ENCODE measurements at places on chromosomes 1 and 21.

GRCh38 chr1:22798083-22798482, 87.4 kb downstream of the EPHB2 start:
- no peak for DNase-seq

GRCh38 chr1:82065916-82066315, 265.2 kb downstream of the ADGRL2 start:
- no peak for DNase-seq

- no peak for DNase-seq
Measured at GRCh38 chr1:101051688-101052638, 26.4 kb upstream of the DPH5 start.

- DNase-seq, result no peak
Measured at GRCh38 chr1:73556270-73556669, 641.7 kb downstream of the LRRIQ3 start.

- peak; percentile 89 for DNase-seq
Measured at GRCh38 chr1:227449051-227449450, 114.3 kb upstream of the ZNF678 start.

GRCh38 chr1:109529881-109530456, 9.7 kb upstream of the GPR61 start:
- no peak for DNase-seq

DNA sequence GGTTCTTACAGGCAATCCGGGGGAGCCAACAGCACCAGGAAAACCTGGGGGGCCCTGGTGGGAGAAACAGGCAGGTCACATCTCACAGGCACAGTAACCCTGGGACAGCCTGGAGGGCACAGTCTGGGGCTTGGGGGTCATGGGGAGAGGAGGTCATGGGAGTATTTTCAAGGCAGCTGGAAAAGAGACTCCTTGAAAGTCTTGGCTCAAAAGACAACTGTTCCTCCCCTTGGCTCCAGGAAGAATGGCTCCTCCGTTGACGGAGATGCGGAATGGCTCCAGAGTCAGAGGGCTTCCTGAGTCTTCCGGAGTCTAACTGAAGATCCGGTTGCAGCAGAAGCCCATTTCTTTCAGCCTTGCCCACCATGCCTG, 25.9 kb upstream of the PEF1 start:
- no peak for DNase-seq

DNA sequence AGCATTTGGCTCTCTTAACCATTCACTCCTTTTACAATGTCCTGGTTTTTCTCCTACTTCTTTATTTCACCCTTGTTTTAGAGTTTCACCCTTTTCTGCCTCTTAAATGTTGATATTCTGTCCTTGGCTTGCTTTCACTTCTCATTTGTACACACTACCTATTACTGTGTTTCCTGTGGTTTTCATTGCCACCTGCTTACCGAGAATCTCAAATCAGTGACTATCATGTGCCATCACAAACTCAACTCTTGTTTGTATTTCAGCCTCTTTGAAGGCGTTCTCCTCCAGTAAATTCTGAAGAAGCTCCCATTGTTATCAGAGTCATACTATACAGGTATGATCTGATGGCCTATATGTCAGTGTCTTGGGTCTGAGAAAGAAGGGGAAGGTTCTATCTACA, 65.7 kb downstream of the NPHS2 start:
- no peak for DNase-seq

DNA sequence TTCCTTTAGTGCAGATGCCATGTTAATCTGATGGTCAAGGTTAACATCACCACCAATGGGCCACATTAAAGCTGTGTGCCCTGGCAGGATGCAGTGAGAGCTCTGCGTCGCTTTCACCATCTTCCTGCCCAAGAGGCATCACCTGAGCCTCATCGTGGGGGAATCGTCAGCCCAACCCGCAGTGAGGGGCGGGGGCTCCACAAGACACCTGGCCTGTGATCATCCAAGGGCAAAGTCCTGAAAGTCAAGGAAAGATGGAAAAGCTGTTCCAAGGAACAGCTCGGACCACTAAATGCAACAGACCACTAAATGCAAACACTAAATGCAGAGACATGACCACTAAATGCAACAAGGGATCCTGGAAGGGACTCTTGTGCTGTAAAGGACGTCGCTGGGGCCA, 49.9 kb downstream of the WDR4 start:
- DNase-seq, result no peak

- peak; percentile 62 for DNase-seq
Measured at GRCh38 chr1:39490596-39491145, 765 bp upstream of the BMP8A start.

- DNase-seq, result no peak
Measured at GRCh38 chr21:33419538-33420123, 16.4 kb downstream of the IFNGR2 start.

GRCh38 chr1:13600762-13601453, 17.3 kb downstream of the PDPN start:
- peak; percentile 46 for DNase-seq

- DNase-seq, result no peak
Measured at GRCh38 chr1:203140743-203141520, 13.4 kb downstream of the ADORA1 start.

GRCh38 chr1:10529765-10530164, 55.0 kb downstream of the PEX14 start:
- DNase-seq, result peak; percentile 92

GRCh38 chr1:165369255-165369848, 12.8 kb upstream of the LMX1A start:
- DNase-seq, result peak; percentile 75

DNA sequence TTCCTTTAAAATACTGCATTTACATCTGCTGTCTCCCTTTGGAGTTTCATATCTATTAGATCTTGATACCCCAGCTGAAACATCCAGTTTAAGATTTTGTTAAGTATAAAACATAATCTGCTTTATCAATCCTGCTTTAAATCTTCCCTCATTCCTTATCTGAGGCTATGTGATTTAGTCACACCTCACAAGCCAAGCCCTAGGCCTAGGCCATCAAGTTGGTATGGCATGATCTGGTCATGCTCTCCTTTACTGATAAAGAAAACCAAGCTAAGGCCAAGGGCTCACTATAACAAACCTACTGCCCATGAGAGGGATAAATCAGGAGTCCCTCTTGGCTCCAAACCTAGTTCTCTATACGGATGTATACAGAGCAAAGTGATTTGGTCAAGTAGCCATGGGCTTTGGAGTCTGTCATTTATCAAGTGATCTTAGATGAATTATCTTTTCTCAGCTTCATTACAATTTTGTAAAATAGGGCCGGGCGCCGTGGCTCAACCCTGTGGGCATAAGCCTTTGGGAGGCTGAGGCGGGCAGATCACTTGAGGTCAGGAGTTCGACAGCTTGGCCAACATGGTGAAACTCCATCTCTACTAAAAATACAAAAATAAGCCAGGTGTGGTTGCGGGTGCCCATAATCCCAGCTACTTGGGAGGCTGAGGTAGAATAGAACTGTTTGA, 22.8 kb downstream of the ENSA start:
- DNase-seq, result no peak

- DNase-seq, result peak; percentile 92
Measured at GRCh38 chr1:16612332-16613172, 812 bp downstream of the NBPF1 start.

DNA sequence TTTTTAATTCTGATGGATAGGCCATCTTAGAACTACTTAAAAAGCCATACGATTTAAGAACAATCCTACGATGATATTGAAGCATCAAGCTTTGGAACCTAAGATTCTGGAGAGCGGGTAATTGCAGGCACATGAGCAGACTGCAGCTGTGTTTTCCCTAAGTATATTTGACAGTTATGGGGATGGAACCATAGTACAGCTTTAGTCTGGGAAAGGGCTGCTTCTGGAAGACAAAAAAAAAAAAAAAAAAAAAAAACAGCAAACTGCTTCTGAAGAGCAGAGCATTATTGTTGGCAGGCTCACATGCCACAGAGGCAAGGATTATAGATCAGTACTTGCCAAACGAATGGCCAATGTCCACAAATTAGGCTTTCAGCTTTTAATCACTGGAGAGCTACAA, 1618.7 kb downstream of the AMY1C start:
- no peak for DNase-seq

DNA sequence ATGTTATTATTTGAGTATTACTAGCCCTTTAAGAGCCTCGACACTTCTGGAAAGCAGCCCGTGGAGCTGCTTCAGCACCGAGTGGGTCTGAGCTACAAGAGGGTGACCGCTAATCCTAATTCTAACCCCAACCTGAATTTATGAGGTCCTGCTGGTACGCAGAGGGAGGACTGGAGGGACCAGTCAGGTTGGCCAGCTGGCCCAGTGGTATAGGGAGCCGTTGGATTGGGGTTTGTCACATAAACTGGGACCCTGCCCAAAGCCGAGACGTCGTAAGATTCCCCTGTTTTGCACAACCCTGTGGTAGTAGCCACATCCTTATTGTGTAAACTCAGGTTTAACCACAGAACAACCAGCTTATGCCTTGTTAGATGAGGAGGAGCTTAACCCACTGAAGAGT, 60.8 kb upstream of the F3 start:
- no peak for DNase-seq

DNA sequence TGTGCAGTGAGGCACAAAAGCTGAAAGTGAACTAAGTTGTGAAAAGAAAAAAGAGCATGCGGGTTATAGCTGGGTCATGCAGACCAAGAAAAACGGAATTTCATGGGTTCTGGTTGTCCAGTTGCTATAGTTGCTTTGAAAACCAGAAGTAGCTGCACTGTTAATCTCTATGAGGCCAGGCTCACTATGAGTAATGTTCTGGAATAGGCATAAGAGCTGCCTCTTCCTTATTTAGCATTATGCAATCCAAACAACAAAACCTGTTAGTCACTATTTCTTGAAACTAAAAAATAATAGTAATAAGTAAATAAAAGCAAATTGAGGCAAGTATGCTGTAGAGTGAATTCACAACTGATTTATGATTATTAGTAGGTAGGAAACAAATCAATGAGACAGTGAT, 1383.7 kb downstream of the MRPL39 start:
- DNase-seq, result no peak

- no peak for DNase-seq
Measured at GRCh38 chr21:15054089-15054488, 10.7 kb downstream of the NRIP1 start.

- DNase-seq, result no peak
Measured at GRCh38 chr1:41933106-41933505, 14.4 kb upstream of the HIVEP3 start.

DNA sequence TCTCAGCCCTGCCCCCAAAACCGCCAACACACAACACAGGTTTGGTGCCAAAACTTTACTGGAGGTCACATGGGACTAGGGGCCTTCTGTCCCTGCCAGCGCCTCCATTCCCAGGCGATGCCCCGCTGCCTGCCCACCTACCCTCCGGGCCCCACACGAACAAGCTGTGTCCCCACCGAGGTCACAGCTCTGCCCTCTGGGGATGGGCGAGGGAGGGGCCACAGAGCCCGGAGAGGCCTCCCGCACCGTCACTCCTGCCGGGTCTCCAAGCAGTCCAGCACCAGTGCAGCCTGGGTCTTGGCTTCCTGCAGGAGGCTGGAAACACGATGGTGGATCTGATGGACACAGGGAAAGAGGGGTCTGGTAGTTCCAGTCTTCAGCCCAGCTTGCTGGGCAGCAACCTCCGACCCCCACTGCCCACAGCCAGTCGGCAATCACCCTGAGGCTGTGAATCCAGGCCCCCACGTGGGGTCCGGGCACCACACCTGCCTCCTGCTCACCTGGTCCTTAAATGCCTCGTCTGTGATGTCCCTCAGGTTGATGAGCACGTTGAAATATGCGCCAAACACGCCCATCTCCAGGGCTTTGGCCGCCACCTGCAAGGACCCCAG, 18.5 kb downstream of the FTCD start:
- no peak for DNase-seq

DNA sequence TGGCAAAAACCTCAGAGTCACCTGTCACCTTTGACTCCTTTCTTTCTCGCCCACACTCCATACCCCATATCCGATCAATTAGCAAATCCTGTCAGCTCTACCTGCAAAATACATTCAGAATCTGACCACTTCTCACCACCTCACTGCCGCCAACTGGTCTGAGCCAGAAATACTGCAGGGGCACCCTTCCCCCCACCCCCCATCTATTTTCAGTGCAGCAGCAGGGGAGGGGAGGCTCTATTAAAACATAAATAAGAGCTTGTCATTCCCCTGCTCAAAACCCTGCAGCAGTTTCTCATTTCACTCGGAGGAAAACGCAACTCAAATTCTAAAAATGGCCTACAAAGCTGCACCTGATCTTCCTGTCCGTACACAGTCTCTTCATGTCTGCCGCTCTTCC, 3.9 kb downstream of the PKLR start:
- DNase-seq, result no peak

DNA sequence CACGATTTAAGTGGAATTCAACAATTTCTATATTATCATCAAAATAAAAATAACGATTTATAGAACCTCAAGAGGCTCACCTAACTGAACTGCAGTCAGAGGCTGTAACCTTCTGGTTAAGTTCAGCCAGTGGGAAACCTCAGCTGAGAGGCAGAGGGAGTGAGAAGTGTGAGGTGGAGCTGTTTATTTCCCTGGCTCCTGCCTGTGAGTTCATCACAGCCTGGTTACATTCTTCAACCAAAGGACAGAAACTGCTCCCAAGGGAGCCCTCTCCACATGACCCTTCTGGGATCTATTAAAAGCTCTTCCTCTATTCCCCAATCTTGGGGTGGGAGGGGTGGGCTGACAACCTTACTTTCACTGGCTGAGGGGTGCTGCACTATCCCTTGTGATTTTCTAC, 22.2 kb downstream of the DYNLT5 start:
- no peak for DNase-seq

DNA sequence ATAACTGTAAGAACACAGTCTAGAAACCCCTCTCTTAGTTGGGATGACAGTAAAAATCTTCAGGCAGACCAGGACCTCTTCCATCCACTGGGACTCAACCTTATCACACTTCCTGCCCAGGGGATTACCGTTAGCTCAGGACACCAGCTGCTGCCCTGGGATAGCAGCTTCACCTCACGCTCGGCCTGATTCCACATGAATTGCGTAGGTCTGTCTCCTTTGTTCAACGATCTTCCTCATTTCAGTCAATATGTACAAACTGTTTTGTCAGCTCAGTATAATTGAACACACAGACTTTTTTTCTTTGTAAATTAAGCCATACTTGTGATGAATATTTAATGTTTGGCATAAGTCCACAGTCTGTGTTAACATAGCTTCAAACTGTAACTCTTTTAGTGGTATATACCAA, 290.4 kb downstream of the GRIK1 start:
- no peak for DNase-seq
